Right ventricle myocardium superior (tissue), 1 donor: ENCODE measurements at places on chromosomes 7 and 10. TPM values are rescaled to one million over a fixed set of nuclear protein-coding genes. Genes with fewer than 3 reads are reported as not detected.

GRCh38 chr10:89207181-89207800 is at the start of gene CH25H:
Gene CH25H (minus strand): TSS chr10:89207317. CDS start chr10:89207292, 25 bp downstream.
- DNase-seq: peak; percentile 87

The AKR1C4 gene
- not detected for total RNA-seq

The GRM3 gene
- total RNA-seq: not detected

- DNase-seq: peak; percentile 43
Observed at GRCh38 chr7:20440472-20441105, 109.9 kb downstream of the ITGB8 start.

DNA sequence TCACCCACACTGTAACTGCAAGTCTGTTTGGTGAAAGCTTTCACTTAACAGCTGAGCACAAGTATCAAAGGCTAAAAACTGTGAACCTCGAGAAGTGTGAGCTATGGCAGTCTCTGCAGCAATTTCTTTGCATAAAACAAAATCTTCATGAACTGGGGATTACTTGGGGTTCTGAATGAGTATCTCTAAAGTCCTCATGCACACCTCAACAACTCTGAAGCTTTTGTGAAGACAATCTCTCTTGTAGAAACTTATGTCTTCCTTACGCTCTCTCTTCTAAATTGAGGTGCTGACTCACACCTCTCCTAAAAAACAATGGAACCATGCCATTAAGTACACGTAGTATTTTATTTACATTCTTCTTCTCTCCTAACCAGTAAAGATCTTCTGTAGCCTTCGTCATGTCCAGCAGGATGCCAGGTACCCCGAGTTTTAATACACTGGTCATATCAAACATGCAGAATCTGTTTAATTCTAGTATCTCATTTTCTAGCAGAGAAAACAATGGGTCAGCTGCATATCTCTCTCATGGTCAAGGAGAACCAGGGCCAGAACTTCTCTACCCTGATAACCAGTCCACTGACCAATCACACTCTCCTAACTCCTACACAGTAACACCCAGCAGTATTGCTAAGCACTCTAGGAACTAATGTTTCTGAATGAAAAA is 76.9 kb downstream of the UBE2H start:
- no peak for DNase-seq

DNA sequence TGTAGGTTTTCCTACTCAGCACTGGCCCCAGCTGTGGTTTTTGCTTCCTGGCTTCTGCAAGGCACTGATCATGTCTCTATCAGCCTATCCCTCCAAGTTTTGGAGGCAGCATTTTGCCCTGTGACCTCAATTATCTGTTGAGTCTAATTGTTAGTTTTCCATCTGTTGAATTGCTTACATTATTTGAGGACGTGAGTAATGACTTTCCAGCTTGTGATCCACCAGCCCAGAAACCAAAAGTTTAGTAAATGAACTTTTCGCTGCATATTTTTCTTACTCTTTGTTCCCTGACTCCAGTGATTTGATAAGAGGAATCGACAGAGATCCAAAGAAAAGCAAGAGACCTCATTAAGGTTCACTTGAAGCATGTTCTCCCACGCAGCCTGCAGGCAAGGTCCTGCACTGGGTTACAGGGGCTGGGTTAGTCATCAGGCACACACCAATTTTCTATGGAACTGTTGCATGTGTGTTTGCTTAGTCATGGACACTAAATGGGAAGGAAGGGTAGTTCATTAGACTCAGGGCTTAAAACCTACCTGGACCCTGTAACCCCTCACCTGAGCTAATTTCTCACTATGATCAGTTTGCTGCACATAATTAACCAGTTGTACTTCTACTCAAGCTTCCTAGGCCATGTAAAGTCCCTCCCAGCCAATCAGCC is 57.2 kb downstream of the AKR1E2 start:
- DNase-seq: no peak

DNA sequence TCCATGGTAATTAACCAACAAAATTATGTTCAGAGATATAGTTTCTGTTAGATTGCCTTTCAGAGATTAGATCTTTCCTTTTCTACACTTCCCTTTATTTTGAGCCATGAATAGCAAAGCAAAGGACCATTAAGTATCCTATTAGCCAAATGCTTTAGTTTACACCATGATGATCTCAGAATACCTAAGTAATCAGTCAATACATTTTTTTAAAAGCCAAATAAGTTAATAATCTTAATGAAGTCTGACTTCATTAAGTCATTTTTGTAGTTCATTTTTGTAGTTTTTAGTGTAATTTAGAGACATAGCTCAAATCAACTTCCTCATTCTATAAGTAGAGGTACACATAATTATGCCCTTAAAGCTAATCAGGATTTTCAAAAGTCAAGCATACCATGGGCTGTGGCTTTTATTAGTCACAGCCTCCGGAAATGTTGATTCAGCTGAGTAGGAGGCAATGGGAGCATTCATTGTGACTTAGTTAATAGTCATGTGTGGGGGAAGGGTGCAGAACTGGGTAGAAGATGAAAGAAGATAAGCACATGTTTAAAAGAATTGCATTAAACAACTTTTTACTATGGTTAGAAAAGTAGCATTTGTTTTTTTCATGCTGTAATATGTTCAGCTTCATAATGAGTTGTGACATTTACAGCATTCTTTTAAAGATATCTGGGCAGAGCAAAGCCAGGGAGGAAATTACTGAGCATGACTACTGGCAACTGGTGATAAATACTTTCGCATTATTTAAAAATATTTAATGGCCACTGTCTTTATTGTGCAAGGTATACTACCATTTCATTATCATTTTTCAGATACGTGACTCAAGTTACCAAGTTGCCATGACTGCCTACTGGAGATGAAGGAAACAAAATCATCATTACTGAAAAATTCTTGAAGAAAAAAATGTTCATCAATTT is 57.3 kb upstream of the CCDC71L start:
- DNase-seq: no peak

The HOXA5 gene
- total RNA-seq: 0.62 TPM

The OPN1SW gene
- not detected for total RNA-seq
